Lung microvascular endothelial cell (primary cell): ENCODE measurements at places on chromosomes 7 and 10.

DNA sequence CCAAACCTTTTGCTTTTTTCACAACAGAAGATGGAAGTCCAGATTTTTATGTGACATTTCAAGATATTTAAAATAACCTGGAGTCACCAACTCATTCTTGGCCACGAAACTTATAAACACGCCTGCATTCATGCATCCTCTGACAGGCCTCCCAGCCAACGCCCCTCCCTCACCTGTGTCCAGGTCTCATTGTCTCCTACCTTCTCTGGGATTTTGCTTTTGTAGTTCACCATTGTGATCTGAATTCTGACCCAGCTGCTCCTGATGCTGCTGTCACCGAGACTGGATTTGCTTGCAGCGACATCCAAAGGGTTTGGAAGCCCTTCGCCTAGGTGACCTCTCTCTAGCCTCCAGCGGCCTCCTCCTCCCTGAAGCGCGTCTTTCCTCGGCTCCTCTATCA, 10.8 kb downstream of the ZNF467 start:
- DNase-seq, result no peak

- no peak for DNase-seq
These were observed 61.4 kb downstream of the BICC1 start for GRCh38 chr10:58574058-58574457.

GRCh38 chr10:10911471-10911921, 106.2 kb upstream of the CELF2 start:
- DNase-seq, result peak; percentile 66

DNA sequence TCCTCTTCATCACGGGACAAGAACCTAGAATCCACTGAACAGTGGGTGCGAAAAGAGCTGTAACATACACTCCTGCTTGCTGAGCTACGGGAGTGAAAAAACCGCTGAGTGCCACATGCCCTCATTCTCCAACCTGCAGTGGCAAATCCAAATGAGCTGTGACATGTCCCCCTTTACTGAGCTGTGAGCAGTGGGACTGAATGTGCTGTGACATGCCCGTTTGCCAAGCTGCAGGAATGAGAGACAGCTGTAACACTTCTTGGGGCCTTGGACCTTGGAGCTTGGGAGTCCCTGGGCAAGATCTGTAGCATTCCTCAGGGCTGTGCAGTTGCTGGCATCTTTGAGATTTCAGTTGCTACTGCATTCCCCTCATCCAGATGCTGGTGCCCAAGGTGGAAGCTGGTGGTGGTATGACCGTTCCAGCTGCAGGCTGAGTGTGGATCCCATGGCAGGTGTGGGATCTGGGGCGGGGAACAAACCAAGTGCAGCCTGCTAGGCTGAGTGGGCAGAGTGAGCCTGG, 85.0 kb downstream of the TMEM106B start:
- DNase-seq, result no peak

GRCh38 chr7:114916261-114916892, 5.5 kb upstream of the MDFIC start:
- DNase-seq, result no peak

DNA sequence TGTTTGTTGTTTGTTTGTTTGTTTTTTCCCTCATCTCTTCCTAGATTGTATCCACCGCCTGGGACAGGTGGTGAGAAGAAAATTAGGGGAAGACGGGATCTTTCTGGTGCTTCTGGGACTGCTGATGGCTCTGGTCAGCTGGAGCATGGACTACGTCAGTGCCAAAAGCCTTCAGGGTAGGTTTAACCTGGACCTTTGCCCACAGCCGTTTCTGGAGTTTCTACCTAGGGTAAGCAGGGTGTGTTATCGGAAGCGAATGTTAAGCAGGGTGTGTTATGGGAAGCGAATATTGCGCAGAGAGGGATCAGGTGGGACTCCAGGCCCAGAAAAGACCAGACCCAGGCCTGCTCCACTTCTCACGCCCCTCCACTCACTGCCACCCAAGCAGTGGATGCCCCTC, 4.7 kb downstream of the CLCN1 start:
- DNase-seq, result no peak

- DNase-seq, result no peak
These were observed 236.1 kb downstream of the RNLS start for GRCh38 chr10:88347022-88347421.

DNA sequence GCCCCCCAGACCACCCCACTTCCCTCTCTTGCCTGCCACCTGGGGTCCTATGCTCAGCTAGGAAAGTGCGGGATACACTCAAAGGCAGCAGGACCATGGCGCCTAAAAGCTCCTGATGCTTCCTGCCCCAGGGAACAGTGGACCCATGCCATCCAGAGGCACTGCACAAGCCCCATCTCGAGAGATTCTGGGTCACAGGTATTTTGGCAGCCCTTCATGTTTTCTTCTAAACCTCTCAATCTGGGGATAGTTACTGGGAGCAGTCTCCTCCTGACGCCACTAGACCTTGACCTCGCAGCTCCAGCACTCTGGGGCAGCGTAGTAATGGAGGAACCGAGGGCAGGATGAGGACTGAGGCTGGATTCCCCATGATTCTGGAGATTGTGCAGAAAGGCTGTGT, 107.1 kb downstream of the GRK5 start:
- no peak for DNase-seq

DNA sequence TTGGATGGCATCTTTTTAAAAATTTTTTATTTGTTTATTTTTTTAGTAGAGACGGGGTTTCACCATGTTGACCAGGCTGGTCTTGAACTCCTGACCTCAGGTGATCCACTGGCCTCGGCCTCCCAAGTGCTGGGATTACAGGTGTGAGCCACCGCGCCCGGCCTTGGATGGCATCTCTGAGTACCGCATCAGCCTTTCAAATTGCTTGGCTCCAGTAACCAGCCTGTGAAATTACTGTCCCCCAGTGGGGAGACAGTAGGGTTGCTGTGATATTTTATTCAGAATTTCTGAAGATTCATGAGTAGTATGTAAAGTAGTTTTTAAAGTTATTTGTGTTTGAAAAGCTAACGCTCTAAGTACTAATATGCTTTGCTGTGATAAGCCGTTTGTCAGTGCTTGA, 1.2 kb downstream of the NUB1 start:
- no peak for DNase-seq

DNA sequence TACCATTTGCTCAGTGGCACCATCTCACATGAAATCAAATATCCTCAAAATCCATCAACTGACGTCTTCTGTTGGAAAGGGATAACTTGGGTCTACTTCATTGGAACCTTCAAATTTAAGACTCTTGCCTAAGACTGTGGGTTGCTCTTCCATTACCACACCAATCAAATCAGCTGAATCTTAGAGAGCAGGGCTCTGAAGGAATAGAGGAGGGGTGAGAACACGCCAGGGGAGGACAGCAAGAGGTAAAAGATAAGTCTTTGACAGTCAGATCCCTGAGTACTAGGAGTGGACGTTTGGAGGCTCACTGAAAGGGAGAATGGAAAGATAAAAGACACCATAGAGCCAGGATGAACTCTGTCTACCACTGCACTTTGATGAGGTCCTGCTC, 107.5 kb downstream of the CCDC71L start:
- no peak for DNase-seq

GRCh38 chr10:79084012-79084971, 15.5 kb downstream of the ZMIZ1 start:
- DNase-seq, result peak; percentile 96

DNA sequence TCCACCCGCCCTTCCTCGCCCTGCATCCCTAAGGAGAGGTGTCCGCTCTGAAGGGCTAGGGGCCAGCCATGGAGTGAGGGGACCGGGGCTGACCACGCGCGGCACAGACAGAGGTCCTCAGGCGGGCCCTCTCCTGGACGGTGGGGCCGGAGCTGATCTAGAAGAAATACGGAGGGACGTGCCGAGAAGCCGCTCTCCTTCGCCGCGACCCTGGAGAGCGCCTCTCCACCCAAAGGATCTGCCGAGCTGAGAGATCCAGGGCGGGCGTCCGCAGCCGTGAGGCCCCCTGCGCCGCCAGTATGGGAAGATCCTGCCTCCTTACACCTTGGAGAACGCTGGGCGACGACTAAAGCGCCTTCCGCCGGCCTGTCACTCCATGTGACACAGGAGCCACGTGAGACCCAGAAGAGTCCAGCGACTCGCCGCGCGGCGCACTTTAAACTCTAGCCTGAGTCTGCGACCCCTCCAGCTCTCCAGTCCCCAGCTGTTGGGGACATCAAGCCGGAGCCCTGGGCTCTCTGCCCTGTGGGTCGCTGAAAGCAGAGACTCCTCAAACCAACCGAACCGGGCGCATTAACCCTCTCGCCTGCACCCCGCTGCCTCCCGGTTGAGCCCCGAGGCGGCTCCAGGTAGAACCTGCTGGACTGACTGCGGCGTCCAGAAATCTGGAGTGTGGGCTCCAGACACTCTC, 1.5 kb upstream of the SFMBT2 start:
- peak; percentile 5 for DNase-seq

- no peak for DNase-seq
These were observed 85.6 kb downstream of the CHST15 start for GRCh38 chr10:124007773-124008145.

GRCh38 chr10:124562425-124563060, 100.9 kb downstream of the LHPP start:
- no peak for DNase-seq

- no peak for DNase-seq
These were observed 74.6 kb downstream of the ATRNL1 start for GRCh38 chr10:115167751-115168150.

DNA sequence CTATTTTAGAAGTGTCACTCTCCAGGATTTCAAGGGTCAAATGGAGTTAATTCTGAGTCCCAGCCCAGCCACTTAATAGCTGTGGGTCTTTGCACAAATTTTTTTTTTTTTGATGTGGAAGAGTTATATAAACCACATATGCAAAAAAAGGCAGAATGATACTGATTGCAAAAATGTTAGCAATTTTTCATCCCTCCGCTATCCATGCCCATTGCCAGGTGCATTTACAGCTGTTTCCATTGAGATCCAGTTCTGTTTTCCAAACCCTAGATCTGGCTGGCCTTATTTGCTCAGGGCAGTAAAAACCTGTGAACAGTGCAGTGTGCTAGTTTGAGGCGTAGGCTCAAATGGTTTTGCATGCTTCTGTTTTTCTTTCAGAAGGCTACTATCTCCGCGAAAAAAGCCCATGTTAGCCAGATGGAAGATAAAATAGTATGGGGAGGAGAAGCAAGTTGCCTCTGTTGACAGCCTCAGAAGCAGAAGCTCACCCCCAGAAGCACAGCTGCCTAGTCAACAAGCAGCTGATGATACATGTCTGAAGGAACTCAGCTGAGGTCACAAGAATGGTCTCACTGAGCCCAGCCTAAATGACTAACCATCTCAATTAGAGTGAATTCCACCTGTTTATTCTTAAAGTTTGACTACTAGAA, 997 bp upstream of the ZNF138 start:
- DNase-seq, result no peak

- no peak for DNase-seq
These were observed 569.1 kb downstream of the ANKRD7 start for GRCh38 chr7:118793582-118793981.

DNA sequence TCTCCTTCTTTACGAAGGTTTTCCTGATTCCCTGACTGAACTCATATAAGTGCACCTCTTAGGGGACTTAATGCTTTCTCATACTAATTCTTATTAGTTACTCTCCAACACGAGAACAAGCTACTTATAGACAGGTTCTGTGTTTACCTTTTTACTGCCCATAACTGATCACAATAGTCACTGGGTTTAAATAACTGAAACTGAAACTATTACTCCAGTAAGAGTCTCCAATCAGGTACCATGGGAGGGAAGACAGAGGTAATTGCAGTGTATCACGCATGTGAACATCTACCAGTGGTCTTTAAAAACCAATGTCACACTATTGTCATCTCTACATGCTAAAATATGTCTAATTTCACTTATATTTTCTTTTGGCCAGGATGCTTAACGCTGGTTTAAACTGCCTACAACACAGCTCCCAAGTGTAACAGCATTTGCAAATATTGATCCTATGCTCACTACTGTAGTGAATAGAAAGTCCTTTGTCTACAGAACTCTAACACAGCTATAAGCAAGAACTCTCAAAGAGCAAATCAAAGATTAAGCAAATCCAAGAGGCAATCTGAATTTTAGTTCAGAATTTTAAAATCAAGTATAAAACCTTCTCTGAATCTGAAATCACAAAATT, 3.6 kb downstream of the GDI2 start:
- DNase-seq, result peak; percentile 45

GRCh38 chr7:5636914-5637313, 144.5 kb downstream of the RNF216 start:
- peak; percentile 33 for DNase-seq

DNA sequence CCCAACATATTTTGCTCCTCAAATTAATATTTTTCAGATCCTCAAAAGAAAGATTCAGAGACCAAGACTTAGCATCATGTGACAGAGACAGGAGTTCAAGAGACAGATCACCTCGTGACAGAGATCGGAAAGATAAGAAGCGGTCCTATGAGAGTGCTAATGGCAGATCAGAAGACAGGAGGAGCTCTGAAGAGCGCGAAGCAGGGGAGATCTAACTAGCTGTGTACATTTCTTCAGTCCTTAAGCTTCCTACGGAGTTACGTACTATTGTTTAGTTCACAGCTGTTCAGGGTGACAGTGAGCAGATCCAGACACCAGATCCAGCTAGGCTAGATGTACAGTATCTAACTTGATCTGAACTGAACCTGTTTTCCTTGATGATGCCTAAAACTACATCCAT, 61.3 kb downstream of the KLRG2 start:
- no peak for DNase-seq

GRCh38 chr7:122135275-122135674, 8.8 kb downstream of the AASS start:
- no peak for DNase-seq

- DNase-seq, result no peak
These were observed 190.5 kb upstream of the PPP1R3A start for GRCh38 chr7:114109304-114109703.

- DNase-seq, result peak; percentile 63
These were observed 30.7 kb upstream of the EPC1 start for GRCh38 chr10:32377458-32378259.

DNA sequence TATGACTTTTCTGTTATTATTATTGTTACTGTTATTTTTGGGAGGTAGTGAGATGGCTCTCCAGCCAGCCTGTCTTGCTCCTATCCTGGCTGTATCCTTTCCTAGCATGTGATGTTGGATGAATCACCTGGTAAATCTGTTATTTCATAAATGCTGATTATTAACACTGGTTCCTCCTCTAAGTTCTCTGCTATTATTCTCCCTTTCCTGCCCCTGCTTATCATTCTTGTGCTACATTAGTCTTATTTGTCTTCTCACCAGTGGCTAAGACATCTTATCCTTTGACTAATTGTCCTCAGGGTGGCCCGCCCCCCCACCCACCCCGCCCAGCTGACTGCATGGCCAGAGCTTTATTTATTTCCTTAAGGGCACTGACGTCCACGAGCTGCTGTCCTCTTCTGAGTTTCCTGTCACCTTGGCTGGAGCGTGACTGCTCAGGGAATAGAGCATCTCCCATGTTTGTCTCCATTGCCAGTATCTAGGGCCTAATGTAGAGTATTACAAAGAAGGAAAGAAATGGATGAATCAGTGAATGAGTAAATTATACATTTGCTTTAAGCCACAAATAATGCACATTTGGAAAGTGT, 110.1 kb upstream of the KLF6 start:
- peak; percentile 72 for DNase-seq

- DNase-seq, result no peak
These were observed 330.0 kb upstream of the MKI67 start for GRCh38 chr10:128456271-128456670.

- no peak for DNase-seq
These were observed 18.4 kb downstream of the IFT22 start for GRCh38 chr7:101303102-101303701.

- DNase-seq, result peak; percentile 39
These were observed 57.0 kb upstream of the ARL4A start for GRCh38 chr7:12630513-12630819.
